Activated T-helper 1 cell treated with anti-CD3 and anti-CD28 coated beads, Interleukin-12 subunit alpha, Interleukin-12 subunit beta, Interleukin-2, Interleukin-4 antibody, amounts not matched to agents 30 ng/mL and 10 ng/mL and 1 ng/mL, durations not matched to agents 14 hours and 24 hours and 36 hours (primary cell): ENCODE measurements at places on chromosomes 12 and 14. TPM values are rescaled to one million over a fixed set of nuclear protein-coding genes. Genes with fewer than 3 reads are reported as not detected.

- no peaks in the 10 kb centered on the region for H3K36me3 ChIP-seq
- H3K27me3 ChIP-seq = peaks cover 7% of the 10 kb centered on the region
- no peak overlapping the region for H3K27ac ChIP-seq
- no peak overlapping the region for H3K4me3 ChIP-seq
- no peaks in the 10 kb centered on the region for H3K4me1 ChIP-seq
- DNase-seq = no peak
These were observed 191.2 kb upstream of the LMNTD1 start for GRCh38 chr12:25744313-25744712.

FAM181A gene
- not detected in 2 replicates for total RNA-seq

GRCh38 chr12:72282721-72283120 lies 10.6 kb downstream of the TRHDE start:
- DNase-seq = no peak
- no peak overlapping the region for H3K27ac ChIP-seq
- no peaks in the 10 kb centered on the region for H3K36me3 ChIP-seq
- H3K4me1 ChIP-seq = no peaks in the 10 kb centered on the region
- peaks cover 2% of the 10 kb centered on the region for H3K27me3 ChIP-seq

DNA sequence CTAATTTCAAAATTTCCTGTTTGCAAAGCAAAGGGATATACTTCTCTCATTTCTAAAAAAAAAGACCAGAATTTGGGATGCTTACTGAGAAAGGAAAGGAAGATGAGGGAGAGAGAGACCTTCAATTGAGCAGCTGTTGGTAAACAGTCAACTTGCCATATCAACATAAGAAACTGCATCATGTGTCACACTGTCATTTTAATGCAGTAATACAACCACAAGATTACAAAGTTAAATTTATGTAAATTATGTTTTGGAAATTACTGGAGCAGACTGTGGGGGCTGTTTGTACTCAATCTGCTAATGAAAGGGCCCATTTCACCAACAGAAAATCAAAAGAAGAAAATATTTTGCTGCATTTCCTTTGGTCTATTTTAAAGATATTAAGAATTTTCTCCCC lies 370.4 kb upstream of the TMPO start:
- no peak for DNase-seq
- H3K27ac ChIP-seq = no peak overlapping the region
- H3K4me1 ChIP-seq = peaks cover 4% of the 10 kb centered on the region
- H3K36me3 ChIP-seq = no peaks in the 10 kb centered on the region

TAS2R7 gene
- total RNA-seq = not detected in 2 replicates

- no peak overlapping the region for H3K4me3 ChIP-seq
- H3K27ac ChIP-seq = no peak overlapping the region
- H3K36me3 ChIP-seq = no peaks in the 10 kb centered on the region
- no peaks in the 10 kb centered on the region for H3K4me1 ChIP-seq
These were observed 65.5 kb downstream of the ADCK1 start for GRCh38 chr14:77865455-77865854.

DNA sequence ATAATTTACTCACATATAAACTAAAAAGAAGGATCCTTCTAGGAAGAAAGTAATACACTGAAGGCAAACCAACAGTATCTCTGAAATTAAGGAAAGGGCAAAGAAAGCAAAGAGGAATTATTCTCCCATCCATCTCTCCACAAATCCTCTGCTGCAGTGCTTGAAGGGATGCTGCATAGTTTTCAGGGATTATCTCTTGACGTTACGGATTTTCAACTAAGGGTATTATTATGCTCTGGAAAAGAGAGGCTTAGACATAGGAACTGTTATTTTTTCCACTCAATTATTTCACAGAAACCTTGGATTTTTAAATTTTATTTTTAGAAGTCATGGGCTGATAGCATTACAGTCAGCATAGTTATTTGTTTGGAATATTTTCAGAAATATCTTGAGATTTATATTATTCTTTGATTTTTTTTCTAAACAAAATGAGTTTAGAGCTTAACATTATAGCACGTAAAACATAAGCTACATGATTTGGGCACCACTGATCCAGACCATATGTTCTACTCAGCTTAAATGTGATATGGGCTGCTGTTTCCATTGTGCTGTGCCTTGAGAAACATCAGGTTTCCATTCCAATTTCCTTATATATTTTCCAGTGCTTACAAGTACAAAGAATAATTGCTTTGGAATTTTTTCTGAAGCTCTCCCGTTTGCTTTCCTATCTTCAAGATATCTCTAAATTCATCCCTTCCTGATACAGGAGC lies 57.9 kb upstream of the DCN start:
- H3K27ac ChIP-seq = no peak overlapping the region
- H3K4me3 ChIP-seq = no peak overlapping the region

DNA sequence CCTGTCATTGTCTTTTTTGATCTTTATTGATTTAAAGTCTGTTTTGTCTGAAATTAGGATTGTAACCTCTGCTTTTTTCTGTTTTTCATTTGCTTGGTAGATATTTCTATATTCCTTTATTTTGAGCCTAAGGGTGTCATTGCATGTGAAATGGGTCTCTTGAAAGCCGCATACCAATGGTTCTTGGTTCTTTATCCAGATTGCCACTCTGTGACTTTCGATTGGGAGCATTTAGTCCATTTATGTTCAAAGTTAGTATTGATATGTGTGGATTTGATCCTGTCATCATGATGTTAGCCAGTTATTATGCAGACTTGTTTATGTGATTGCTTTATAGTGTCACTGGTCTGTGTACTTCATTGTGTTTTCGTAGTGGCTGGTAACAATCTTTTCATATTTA lies 29.8 kb upstream of the PLBD1 start:
- no peak for DNase-seq
- no peak overlapping the region for H3K27ac ChIP-seq
- H3K4me3 ChIP-seq = no peak overlapping the region
- H3K27me3 ChIP-seq = peaks cover 4% of the 10 kb centered on the region
- no peaks in the 10 kb centered on the region for H3K4me1 ChIP-seq

GRCh38 chr12:79546466-79547043 lies 144.2 kb downstream of the PAWR start:
- DNase-seq = no peak
- H3K4me1 ChIP-seq = no peaks in the 10 kb centered on the region
- no peak overlapping the region for H3K4me3 ChIP-seq

PTPRO gene
- total RNA-seq = 0.22 and 0.26 TPM in 2 replicates

DNA sequence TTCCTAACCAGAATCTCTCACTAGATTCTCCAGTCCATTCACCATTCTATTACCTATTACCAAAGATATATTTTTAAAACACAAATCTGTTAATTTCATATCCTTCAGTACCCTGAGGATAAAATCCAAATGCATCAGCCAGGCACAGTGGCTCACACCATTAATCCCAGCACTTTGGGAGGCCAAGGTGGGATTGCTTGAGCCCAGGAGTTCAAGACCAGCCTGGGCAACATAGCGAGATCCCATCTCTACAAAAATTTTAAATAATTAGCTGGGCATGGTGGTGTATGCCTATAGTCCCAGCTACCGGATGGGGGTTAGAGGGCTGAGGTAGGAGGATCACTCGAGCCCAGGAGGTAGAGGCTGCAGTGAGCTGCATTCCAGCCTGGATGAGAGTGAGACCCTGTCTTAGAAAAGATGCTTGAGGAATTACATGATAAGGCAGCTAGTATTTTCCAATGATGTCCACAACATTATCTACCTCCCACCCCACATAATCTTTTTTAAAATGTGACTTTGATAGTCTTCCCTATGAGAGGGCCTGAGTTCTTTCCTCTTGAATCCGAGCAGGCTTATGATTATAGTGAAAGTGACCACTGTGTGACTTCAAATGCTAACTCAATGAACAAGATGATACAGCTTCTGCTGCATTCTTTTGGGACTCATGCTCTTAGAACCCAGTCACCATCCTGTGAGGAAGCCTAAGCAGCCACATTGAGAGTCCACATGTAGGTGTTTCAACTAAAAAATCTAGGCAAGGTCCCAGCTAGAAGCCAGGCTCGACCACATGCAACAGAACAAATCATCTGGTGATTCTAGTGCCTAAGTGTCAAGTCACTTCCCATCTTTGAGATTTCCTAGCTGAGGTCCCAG lies 18.0 kb downstream of the HECTD1 start:
- H3K4me1 ChIP-seq = peaks cover 18% of the 10 kb centered on the region
- no peak for DNase-seq
- H3K4me3 ChIP-seq = no peak overlapping the region
- H3K36me3 ChIP-seq = peaks cover 18% of the 10 kb centered on the region

DNA sequence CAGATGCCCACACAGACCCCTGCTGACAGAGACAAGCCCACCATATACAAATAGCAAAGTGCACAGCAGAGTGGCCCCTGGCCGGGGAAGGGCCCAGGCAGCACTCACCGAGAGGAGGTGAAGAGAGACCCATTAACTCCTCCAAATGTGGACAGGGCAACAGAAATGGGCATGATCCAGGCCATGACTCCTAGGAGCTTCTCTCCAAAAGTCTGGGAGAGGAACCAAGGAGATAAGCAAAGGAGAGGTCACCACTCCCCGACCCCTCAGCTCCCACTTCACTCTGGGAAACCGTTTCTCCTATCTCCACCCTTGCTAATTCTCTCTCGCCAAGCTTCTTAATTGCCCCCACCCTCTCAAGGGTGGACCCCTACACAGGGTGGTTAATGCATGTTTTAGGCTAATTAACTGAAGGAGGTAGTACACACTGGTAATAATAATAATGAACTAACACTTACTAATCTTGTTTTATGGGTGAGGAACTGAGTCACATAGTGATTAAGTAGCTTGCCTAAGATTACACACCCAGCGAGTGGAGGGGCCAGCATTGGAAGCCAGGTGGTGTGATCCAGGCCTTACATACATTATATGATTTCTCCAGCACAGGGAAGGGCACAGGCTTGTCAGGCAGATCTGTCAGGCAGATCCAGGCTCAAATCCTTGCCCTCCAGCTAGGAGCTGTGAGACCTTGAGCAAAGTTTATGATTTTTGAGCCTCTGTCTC lies 18.9 kb upstream of the CEBPE start:
- DNase-seq = no peak
- H3K27ac ChIP-seq = no peak overlapping the region
- no peaks in the 10 kb centered on the region for H3K4me1 ChIP-seq
- H3K27me3 ChIP-seq = peaks cover 7% of the 10 kb centered on the region
- no peaks in the 10 kb centered on the region for H3K36me3 ChIP-seq

DNA sequence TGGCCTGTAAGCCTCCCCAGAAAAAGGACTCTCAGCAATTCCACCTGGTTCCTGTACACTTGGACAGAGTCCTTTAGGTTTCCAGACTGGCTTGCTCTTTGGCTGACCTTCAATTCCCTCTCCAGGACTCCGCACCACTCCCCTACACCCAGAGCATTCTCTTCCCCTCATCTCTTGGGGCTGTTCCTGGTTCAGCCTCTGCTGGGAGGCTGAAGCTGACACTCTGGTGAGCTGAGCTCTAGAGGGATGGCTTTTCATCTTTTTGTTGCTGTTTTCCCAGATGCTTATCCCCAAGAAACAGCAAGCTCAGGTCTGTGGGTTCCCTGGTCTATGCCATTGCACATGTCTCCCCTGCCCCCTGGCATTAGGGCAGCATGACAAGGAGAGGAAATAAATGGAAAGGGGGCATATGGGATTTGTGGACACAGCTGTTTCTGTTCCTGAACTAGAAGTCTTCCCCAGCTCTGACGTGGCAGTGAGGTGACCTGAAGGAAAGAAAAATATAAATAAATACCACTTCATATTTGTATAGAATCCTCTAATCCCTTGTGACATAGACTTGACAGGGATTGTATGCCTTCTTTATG lies 1.3 kb downstream of the RNASE7 start:
- DNase-seq = no peak
- H3K27ac ChIP-seq = no peak overlapping the region
- H3K4me3 ChIP-seq = no peak overlapping the region
- H3K36me3 ChIP-seq = no peaks in the 10 kb centered on the region

GPRC5D gene
- total RNA-seq = not detected in 2 replicates

GRCh38 chr14:76929927-76930326 lies 98.6 kb downstream of the IRF2BPL start:
- H3K36me3 ChIP-seq = no peaks in the 10 kb centered on the region
- peak overlapping the region; percentile 46 for H3K4me3 ChIP-seq
- H3K4me1 ChIP-seq = peaks cover 67% of the 10 kb centered on the region
- H3K27me3 ChIP-seq = peaks cover 6% of the 10 kb centered on the region
- DNase-seq = peak; percentile 64
- peak overlapping the region; percentile 77 for H3K27ac ChIP-seq

FGF6 gene
- not detected in 2 replicates for total RNA-seq

DNA sequence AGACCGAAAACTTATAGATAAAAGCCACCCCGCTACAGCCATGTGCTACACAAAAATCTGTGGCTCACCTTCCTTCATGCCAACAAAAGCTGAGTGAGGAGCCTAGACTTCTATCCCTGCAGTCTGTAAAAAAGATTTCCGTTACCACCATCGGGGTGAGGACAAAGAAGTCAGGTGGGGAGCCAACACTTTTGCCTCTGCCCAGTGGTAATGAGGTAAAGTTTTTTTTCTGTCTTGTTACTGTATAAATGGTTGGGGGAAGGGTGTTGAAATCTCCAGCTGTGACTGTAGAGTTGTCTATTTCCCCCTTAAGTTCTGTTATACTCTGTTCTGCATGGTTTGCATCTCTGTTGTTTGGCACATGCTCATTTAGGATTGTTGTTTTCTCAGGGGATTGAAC lies 707.8 kb downstream of the FLRT2 start:
- no peaks in the 10 kb centered on the region for H3K4me1 ChIP-seq
- H3K27me3 ChIP-seq = no peaks in the 10 kb centered on the region
- no peak for DNase-seq
- no peak overlapping the region for H3K4me3 ChIP-seq
- H3K27ac ChIP-seq = no peak overlapping the region
- no peaks in the 10 kb centered on the region for H3K36me3 ChIP-seq

- peaks cover 4% of the 10 kb centered on the region for H3K27me3 ChIP-seq
- no peaks in the 10 kb centered on the region for H3K36me3 ChIP-seq
- H3K4me1 ChIP-seq = no peaks in the 10 kb centered on the region
- no peak for DNase-seq
- H3K27ac ChIP-seq = peak overlapping the region; percentile 61
These were observed 7.6 kb upstream of the LRTM2 start for GRCh38 chr12:1812650-1813302.

- DNase-seq = no peak
- H3K27me3 ChIP-seq = peaks cover 70% of the 10 kb centered on the region
- H3K4me1 ChIP-seq = peaks cover 32% of the 10 kb centered on the region
These were observed at the start of gene ARHGEF40 for GRCh38 chr14:21070083-21070609. Gene ARHGEF40 (plus strand): TSS chr14:21070304. CDS start chr14:21070397, 93 bp downstream.

- H3K4me3 ChIP-seq = no peak overlapping the region
- no peaks in the 10 kb centered on the region for H3K27me3 ChIP-seq
- peaks cover 10% of the 10 kb centered on the region for H3K36me3 ChIP-seq
- H3K27ac ChIP-seq = no peak overlapping the region
- DNase-seq = no peak
- peaks cover 58% of the 10 kb centered on the region for H3K4me1 ChIP-seq
These were observed 50.5 kb upstream of the PNMA1 start for GRCh38 chr14:73764406-73765280.

DNA sequence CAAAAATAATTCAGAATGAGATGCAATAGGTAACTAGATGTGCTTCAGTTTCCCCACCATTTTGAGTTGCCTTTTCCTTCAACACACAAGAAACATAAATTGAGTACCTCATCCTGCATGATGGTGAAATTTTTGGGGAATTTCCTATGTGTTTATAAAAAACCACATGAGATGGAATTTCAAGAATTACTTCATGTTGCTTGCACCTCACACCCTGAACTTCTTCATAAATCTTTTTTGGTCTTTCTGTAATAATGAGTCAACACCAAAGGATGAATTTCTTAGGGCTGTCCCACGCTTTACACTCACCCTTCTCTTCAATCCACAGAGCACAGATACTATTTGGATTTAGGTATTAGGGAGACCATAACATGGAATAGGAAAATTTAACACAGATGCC lies 22.6 kb upstream of the LUM start:
- no peak for DNase-seq
- H3K27me3 ChIP-seq = peaks cover 2% of the 10 kb centered on the region
- H3K36me3 ChIP-seq = no peaks in the 10 kb centered on the region
- H3K4me1 ChIP-seq = no peaks in the 10 kb centered on the region
- H3K27ac ChIP-seq = no peak overlapping the region
